ENCODE measurements at places on chromosomes 7 and 10.

DNA sequence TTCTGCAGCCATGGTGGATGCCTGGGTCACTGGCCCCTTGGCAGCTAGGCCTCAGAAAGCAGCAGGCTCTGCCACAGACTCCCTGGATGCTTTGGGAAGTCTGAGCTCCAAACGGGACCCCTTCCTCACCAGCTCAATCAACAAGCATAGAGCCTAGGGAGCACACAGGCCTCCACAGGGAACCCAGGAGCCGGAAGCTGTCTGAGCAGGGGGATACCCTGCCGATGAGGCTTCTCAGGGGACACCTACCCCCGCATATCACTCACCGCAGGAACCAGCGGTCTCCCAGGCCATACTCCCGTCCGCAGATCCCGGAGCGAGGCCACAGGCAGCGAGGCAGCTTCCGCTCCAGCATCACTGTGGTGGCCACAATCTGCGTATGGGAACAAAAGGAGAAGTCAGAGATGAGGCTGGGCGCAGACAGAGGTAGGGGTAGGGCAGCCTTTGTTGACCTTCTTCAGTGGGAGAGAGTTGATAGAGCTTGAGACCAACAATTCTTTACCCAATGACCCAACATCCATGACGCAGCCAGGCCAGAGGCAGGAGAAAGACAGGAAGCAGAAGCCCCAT lies 13.4 kb downstream of the TRPV6 start:
- no peak for DNase-seq

DNA sequence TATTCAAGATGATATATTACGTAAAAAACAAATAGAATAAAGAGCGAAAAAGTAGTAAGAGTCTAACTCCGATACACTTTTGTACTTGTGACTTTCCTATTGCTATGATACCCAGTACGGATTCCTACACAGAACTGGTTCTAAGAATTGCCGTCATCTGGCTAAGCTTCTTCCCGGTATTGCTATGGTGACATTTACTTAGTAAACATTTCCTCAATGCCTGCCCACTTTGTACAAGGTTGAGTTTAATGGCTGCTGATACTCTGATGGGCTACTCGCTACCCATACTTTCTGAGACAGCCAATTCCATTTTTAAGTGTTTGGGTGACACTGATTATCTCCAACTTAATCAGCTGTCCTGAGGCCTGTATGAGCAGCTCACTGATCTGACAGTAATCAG lies 55.6 kb downstream of the OSBPL3 start:
- no peak for DNase-seq

DNA sequence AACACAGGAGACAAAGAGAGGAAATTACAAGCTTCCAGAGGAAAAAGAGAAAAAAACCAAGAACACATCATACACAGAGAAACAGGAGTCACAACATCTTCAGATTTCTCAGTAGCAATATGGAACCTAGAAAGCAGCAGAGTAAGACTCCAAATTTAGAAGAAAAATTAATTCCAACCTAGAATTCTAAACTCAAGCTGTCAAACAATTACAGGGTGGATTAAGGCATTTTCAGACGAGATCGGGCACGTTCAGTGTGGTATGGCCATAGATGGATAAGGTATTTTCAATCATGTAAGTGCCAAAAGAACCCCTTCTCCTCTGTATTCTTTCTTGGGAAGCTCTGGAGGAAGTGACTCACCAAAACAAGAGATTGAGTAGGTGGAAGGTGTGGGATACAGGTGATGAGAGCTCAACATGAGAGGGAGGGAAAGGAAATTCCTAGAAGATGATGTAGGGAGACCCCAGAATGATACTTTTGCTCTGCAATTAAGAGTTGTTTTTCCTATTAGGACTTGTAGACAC lies 51.6 kb downstream of the FAM204A start:
- no peak for DNase-seq

GRCh38 chr10:48550071-48550691 lies 54.7 kb downstream of the ARHGAP22 start:
- DNase-seq, result no peak

- DNase-seq, result no peak
Measured at GRCh38 chr7:151853896-151854719, 22.8 kb downstream of the PRKAG2 start.

DNA sequence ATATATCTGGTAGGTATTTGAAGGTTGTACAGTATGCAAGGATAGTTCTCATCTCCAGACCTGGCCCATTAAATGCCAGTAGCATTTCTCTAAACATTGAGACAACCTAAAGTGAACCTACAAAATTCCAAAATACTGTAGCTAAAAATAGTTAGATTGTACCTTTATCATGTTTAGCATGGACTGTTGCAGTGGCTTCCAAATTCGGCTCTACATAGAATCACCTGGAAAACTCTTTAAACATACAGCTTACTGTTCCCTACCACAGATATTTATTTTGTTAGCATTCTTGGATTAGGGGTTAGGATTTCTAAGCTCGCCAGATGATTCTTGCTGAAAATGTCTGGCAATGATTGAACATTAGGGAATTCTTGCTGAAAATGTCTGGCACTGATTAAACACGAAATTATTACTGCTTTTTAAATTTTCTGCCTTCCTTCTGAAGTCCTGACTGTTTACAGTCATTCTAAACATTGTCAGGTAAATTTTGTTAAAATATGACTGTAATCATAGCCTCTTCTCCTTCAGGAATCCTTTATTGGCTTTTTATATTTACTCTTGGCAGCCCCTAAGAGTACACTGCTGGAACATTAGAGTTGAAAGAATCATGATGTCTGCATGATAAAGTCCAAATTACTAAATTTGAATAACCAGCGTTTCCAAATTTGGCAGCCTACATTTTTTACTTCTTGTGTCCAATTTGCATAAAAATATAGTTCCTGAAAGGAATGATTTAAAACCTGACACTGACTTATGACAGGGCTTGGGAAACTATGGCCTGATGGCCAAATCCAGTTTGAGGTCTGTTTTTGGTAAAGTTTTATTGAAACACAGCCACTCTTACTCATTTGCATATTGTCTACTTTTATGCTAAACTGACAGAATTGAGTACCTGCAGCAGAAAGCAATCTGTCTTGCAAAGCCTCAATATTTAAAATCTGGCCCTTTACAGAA lies 40.3 kb downstream of the SHOC2 start:
- no peak for DNase-seq

DNA sequence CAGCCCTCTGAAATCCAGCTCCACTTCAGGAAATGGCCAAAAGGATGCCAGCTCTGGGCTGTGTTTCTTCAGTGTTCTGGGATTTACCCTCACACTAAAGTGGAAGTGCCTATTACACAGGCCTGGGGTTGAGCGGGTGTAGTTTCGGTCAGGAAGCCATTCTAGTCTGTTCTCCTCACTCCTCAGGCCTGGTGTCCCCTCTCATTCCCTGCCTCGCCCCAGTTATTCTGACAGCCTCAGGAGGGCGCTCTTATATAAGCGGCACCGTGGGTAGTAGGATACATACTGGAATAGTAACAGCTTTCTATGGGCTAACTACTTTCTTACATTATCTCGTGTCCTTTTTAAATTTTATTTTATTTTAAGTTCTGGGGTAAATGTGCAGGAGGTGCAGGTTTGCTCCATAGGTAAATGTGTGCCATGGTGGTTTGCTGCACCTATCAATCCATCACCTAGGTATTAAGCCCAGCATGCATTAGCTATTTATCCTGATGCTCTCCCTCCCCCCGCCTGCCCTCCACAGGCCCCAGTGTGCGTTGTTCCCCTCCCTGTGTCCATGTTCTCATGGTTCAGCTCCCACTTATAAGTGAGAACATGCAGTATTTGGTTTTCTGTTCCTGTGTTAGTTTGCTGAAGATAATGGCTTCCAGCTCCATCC lies 12.2 kb upstream of the LGI1 start:
- DNase-seq, result no peak

- DNase-seq, result no peak
Measured at GRCh38 chr10:62264702-62265436, 3.8 kb downstream of the RTKN2 start.

GRCh38 chr7:41256186-41256945 lies 446.5 kb downstream of the INHBA start:
- DNase-seq, result no peak

GRCh38 chr7:31133497-31133896 lies 81.4 kb downstream of the ADCYAP1R1 start:
- no peak for DNase-seq

GRCh38 chr7:101576998-101577397 lies 52.1 kb downstream of the MYL10 start:
- DNase-seq, result no peak

GRCh38 chr10:116868722-116869121 lies 19.4 kb downstream of the ENO4 start:
- no peak for DNase-seq

- DNase-seq, result no peak
Measured at GRCh38 chr10:16867990-16868389, 50.8 kb upstream of the RSU1 start.

DNA sequence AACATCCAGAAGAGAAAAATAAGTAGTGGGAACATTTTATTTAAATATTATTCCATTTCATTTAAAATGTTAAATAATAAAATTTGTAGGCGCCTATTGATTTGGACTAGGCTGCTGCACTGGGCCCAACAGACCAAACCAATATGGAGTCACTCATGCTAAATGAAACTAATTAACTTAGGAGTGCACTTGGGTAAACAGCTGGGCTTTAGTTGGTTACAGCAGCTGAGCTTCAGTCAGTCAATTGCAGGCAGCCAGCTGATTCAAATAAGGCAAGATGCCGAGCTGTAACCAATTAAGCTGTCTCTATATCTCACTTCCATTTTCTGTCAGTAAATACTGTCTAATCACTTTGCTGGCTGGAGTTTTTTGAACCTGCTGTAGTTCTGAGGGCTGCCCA lies 102.1 kb upstream of the WDR11 start:
- no peak for DNase-seq

DNA sequence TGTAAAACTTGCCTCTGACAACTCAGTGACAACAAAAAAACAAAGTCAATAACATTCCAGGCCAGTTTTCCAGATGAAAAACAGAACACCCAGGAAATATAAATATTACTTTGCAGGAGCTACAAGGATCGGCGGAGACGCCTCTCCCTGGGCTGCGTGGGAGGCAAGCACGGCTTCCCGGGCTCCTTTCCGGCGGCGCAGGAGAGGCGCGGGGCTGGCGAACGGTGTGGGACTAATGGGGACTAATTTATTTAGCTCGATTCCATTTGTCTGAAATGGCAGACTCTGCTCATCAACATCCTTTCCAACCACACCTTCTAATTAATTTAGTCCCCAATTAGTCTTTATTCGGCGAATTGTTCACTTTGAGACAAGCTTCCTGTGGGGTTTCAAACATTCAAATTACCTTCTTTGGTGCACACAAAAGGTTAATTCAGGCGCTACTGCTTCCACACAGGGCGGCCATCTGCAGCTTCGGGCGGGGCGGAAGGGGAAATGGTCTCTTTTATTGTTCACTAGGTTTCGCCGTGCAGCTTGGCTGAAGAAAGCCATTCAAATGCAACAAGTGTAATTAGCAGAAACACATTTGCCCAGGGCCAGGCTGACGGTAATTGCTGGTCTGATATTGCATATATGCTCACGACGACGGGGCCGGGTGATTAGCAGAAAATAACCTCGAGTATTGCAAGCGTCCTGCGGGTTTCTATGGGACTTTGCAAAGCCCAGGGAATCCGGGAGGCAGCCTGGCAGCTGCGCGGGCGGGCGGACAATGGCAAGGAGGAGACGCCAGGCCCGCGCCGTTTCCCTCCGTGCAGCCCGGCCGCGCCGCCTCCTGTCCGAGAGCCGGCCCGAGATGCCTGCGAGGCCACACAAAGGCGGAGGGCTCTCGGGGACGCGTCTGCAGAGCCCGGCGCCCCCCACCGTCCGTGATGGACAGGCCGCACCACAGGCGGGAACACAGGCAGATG lies 270.1 kb downstream of the PTPRN2 start:
- no peak for DNase-seq

GRCh38 chr7:18504965-18505364 lies 9.4 kb downstream of the HDAC9 start:
- no peak for DNase-seq

- DNase-seq, result no peak
Measured at GRCh38 chr7:133827707-133828623, 299.2 kb upstream of the LRGUK start.

- DNase-seq, result no peak
Measured at GRCh38 chr10:2993636-2994035, 73.7 kb upstream of the PFKP start.

DNA sequence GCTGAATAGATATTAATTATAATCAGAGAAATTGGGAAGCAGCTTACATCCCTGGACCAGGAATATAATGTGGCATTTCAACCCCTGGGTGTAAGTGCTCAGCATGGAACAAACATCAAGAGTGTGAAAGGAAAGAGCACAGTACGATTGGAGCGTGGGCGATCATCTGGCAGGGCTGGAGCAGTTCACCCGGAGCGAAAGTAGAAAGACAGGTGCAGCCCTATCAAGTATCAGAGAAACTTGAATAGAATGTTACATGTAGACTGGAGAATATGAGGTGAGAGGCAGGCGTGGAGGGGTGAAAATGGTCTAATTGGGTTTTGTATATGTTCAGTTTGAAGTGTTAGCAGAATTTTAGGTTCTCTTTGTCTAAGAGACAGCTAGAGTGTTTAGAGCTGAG lies 303.0 kb downstream of the MDFIC start:
- no peak for DNase-seq

GRCh38 chr7:150417863-150418262 lies 32.6 kb upstream of the GIMAP8 start:
- DNase-seq, result no peak

- DNase-seq, result no peak
Measured at GRCh38 chr7:124566583-124566982, 199.0 kb downstream of the GPR37 start.

DNA sequence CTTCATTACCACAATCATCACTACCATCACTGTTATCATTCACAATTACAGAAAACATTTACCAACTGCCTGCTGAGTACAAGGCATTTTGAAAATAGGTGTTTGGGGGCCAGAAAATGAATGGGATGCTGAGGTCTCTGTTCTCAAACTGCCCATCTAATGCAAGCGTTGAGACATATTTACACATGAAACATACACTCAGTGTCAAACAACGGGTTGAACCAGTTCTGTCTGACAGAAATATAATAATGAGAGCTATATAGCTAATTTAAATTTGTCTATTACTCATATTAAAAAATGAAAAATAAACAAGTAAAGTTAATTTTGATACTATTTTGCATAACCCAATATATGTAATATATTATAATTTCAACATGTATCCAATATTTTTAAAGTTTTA lies 303.1 kb downstream of the KCNMA1 start:
- DNase-seq, result no peak

DNA sequence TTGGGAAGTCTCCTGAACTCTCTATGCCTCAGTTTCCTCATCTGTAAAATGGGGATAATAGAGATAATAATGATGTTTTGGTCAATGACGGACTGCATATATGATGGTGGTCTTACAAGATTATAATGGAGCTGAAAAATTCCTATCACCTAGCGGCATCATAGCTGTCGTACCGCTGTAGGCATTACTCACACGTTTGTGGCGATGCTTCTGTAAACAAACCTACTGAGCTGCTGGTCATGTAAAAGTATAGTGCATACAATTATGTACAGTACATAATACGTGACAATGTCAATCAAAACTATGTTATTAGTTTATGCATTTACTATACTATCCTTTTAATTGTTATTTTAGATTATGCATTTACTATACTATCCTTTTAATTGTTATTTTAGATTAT lies 339.1 kb upstream of the NPVF start:
- no peak for DNase-seq
